ENCODE measurements at places on chromosomes 3 and 15.
A peak's percentile ranks its signal among the peaks of the same experiment; 100 is the strongest.

GRCh38 chr3:155184011-155184410 lies 103.9 kb downstream of the MME start:
- DNase-seq, result no peak

DNA sequence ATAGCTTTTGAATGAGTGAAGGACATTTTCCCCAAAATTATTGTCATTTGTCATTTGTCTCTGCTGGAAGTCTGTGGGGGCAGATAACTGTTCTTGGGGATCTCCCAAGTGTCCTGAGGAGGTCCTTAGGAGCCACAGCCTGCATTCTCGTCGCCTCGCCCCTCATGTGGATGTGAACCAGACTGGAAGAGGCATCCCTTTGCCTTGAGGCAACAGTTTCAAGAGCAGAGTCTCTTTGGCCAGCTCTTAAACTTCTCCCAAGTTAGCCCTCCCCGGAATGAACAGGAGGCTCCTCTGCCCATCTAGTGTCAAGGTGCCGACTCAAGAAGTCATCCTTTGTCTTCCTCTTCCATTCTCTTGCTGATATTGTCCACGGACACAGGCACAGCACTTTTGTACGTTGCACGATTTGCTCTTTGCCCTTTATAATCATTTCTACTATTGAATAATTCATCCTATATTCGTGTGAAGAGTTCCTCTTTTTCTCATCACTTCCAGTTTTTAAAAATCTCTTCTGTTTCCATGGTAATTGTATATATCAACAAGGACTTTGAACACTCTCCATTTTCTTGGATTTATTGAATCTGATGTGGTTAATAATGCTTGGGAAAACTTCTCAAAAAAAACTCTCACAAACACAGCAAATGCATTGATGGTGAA lies 40.8 kb upstream of the CD47 start:
- DNase-seq, result no peak

GRCh38 chr3:119098619-119099222 lies 47.2 kb upstream of the TEX55 start:
- DNase-seq, result no peak

- DNase-seq, result no peak
Measured at GRCh38 chr3:158789592-158789991, 12.3 kb upstream of the MFSD1 start.

DNA sequence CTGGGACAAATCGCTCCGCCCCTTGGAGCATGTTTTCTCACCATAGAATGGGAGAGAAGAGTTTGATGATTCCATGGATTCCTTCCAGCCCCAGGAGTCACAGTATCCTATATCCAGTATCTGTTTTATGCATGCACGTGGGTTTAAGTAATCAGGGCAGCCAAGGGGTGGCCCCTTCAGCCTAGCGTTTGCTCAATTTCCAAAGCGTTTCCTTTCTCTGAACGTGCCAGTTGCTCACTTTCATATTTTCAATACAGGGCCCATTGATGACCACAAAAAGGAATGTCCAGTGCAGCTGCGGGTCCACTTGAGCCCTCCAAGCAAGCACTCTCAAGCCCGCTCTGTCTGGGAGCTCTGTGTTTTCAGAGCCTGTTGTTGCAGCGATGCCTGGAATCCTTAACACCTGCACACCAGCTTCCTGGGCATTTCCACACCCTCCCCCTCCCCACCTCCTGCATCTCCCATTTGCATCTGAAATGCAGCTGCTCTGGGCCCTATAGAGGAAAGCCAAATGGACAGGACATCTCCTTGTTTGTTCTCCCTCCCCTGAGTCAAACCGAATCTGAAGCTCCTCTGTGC lies 164.3 kb upstream of the LPP start:
- peak; percentile 91 for DNase-seq

DNA sequence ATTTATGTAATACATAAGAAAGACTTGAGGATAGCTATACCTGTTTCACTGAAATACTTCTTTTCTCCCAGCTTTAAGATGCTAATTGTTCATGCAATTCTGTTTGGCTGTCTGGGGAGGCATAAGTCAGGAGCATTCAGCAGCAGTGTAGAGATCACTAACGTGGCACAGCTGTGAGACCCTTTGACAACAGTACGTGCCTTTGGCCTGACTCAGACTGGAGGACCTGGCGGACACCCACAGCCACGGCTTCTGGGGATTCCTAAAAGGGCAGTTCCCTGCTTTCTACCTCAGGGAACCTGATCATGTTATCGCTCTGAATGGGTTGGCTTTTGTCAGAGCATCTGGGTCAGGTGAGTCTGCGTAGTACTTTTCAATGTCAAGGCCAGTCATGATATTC lies 295.0 kb upstream of the ICE2 start:
- DNase-seq, result no peak

DNA sequence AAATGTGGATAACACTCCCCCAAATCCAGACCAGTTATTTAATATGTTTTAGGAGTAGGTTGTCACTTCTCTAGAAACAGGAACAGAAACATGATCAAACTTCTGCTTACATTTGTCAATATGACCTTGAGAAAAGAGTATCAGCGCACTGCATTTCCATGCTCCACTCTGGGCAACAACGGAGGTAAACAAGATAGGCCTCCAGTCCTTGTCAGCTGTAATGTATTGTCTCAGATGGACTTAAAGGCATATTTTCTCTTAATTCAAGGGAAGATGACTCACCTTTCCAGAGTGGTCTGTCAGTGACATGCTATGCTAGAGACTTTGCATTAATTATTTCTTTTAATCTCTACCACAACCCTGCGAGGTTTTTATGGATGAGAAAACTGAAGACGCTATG lies 51.6 kb upstream of the TCF12 start:
- no peak for DNase-seq

DNA sequence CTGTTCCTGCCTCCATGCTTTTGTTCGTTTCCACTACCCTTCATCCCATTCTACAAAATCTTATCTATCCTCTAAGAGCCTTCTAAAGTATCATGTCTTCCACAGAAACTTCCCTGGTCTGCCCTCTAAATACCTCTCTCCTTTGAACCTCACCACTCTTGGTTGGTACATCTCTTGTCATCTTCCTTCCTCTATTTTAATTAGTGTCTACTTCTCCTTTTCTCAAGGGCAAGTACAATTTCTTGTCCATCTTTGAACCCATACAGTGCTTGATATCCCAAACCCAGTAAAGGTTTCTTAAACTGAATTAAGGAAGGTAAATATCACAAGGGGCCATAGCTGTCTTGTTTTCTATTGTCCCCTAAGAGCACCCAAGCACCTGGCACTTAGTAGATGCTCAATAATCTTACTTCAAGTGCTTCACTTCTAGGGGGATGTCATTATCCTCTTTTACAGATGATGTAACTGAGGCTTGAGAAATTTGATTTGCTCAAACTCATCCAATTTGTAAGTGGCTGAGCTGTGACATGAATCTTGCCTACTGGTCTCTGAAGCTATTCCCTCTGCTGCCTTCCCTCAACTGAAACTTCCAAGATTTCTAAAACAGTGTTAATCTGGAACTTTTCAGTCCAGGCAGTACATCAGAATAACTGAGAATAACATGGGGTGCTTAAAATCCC lies 2.6 kb upstream of the DAPK2 start:
- DNase-seq, result no peak

- DNase-seq, result no peak
Measured at GRCh38 chr3:42829083-42829627, 19.9 kb downstream of the ACKR2 start.

DNA sequence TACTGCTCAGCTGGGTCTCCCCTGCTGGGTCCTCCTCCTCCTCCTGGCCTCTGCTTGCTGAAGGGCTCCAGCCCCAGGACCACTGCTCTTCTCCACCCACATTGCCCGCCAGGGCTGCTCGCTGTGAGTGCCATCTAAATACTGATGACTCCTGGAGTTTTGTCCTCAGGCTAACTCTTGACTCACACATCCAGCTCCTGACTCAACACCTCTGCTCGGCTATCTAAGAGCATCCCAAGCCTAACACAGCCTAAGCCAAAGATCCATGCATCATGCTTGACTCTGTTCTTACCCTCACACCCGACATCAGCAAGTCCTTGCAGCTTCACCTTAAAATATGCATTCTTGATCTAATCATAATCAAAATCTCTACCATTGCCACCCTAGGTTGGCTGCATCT lies 260.2 kb downstream of the KLF13 start:
- DNase-seq, result no peak

DNA sequence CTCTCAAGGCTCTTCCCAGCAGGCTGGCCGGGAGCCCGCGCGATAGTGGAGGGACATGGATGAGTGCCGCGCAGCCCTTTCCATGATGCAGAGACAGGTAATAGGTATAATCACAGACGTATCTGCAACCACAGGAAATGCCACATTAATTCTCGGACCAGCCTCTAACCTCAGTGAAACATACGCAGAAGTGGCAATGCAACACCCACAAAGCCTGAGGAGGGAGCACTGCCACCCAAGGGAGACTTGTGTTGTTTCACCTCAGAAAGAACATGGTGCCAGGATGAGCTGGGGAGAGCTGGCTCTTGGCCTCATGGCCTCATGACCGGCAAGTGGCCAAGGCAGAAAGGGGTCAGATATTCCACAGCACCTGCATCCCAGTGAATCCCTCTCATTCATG lies 39.0 kb downstream of the PGPEP1L start:
- DNase-seq, result no peak

DNA sequence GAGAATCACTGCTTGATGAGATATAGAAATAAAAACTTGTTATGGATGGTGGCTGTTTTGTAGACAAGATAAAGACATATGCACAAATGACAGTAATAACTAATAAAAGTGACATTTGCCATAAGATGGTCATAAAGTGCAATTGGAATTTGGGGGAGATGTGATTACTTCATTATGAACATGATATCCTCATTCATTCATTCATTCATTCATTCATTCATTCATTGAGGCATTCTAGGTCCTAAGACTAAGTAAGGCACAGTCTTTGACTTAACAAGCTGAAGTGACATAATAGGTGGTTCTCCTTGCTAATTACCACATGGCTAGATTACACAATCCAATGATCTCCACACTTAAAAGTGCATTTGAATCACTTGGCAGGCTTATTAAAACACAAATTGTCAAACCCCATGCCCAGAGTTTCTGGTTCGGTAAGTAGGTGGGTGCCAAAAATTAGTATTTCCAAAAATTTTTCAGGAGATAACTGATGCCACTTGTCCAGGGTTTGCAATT lies 18.9 kb downstream of the RAP2B start:
- DNase-seq, result no peak

DNA sequence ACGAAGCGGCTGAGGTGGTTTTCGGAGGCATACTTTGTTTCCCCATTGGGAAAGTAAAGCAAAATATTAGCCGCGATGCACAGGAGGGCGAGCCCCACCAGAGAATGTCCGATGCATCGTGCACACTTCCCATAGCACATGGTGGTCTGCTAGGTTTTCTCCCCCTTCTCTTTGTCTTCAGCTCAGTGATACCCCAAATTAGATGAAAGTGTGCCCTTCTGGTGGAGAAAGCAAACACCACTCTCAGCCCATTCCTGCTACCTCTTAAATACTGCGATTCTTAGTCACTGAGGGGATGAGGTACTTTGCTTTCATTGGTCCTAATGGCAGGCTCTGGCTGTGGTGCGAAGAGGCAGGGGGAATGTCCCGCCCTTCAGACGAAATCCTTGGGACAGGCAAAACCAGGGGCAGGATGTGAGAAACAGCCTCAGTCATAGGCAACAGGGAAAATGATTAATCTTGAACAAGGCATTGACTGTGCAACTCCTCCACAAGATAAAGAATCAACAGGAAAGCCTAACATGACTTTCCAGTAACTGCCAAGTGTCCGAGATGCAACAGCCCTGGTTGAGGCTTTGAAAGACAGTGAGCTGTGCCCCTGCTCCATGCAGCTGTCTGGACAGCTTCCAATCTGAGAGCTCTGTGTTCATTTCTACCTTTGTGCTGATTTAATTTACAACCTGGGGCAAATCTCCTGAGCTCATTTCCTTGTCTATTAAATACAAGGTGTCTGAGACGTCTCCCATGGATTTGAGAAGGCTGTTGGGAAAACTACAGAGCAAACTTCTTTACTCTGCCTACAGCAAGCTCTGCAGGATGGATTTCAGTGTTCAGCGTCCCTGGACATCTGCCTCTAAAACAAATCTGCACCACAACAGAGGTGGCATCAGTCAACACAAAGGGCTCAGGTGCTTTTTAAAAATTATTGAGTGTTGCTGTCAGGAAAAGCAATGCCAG lies at the start of gene TM4SF1:
Gene TM4SF1 (minus strand): TSS at position 242 of the 957 bp plus-strand sequence. CDS start 102 bp downstream, at position 140.
- DNase-seq, result peak; percentile 67

DNA sequence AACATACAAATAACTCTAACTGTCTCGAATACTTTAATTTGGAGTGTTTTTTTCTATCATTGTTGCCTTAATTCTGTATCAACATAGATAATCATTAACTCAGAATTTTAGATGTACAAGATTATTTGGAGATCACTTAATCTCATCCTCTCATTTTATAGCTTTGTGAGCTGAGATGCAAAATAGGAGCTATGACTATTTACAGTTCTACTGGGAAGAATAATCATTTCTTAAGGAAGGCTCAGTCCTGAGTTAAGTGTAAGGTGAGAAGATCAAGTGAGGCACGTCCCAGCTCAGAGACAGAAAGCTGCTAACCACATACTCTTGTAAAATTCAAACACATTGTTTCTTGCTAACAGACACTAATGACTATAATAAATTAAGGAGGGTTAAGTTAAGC lies 66.2 kb downstream of the CCDC54 start:
- no peak for DNase-seq

GRCh38 chr3:106685745-106686144 lies 691.5 kb upstream of the CCDC54 start:
- no peak for DNase-seq

- DNase-seq, result no peak
Measured at GRCh38 chr3:189605717-189606116, 25.5 kb upstream of the TP63 start.

GRCh38 chr3:45092132-45093031 lies 53.8 kb downstream of the CDCP1 start:
- no peak for DNase-seq

- no peak for DNase-seq
Measured at GRCh38 chr3:52327486-52328290, 11.6 kb downstream of the DNAH1 start.

- DNase-seq, result no peak
Measured at GRCh38 chr3:9689757-9690156, 13.9 kb upstream of the CPNE9 start.

GRCh38 chr3:123834631-123835030 lies 49.5 kb downstream of the MYLK start:
- DNase-seq, result no peak

- no peak for DNase-seq
Measured at GRCh38 chr15:58611731-58612676, 137.5 kb downstream of the ADAM10 start.

GRCh38 chr3:86890741-86891396 lies 100.1 kb downstream of the VGLL3 start:
- DNase-seq, result no peak
